ENCODE measurements at places on chromosomes 12 and 14. TPM values are rescaled to one million over a fixed set of nuclear protein-coding genes. Genes with fewer than 3 reads are reported as not detected.

Gene ADAMTS20
- not detected for total RNA-seq

Gene NRXN3
- total RNA-seq = not detected

Gene FOXN4
- total RNA-seq = not detected

Gene ABCC9
- total RNA-seq = 0.32 TPM

Gene JKAMP
- total RNA-seq = 123 TPM
